ENCODE measurements at places on chromosomes 2 and 18.

- no peak for DNase-seq
These were observed 49.8 kb downstream of the TFPI start for GRCh38 chr2:187504312-187504921.

DNA sequence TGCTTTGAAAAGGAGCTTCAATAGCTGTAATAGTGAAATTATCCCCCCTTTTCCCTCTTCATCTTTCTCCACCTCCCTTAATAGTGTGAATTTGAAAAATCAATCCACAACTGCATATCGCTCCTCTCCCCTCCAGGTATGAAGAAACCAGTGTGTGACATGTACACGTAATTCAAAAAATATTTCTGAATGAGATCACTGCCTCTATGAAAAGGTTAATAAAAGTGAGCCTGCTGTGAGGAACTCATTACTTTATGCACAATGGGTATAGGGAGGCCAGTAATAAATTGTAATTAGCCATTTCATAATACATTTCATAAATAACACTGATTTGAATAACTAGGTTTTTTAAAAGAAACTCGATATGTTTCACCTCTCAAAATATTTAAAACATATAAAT is 209.0 kb upstream of the KYNU start:
- no peak for DNase-seq

DNA sequence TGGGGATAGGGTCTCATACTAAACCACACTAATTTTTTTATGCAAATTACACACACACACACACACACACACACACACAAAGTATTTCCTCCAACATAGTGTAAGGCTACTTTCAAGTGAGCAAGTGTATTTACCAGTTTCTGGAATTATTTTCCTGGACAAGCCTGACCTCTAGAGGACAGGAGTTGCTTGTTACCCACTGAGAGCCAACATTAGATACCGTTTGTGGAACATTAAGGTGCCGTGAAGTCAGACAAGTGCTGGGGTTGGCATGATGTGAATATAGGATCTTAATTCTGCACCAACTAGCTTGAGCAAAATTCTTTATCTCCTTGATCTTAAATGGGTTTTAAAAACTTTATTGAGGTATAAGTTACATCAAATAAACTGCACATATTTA is 39.3 kb upstream of the SERPINB2 start:
- no peak for DNase-seq

DNA sequence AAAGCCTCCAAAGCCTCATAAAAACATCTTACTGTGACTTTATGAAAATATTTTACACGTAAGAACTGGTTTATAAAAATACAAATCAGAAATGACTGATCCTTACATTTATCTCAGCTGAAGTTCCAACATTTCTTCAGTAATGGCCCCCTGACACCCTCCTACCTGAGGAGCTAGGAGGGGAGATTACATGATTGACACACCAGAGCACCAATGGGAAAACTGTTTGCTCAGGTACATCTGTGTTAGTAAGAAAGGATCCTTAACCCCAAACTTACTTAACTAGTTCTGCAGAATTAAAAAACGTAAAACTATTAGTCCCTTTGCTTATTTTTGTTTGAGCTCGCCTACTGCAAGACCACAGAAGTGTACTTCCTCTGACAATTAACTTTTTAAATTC is 27.0 kb downstream of the ENOSF1 start:
- no peak for DNase-seq

- no peak for DNase-seq
These were observed 35.7 kb upstream of the MAT2A start for GRCh38 chr2:85503168-85503850.

DNA sequence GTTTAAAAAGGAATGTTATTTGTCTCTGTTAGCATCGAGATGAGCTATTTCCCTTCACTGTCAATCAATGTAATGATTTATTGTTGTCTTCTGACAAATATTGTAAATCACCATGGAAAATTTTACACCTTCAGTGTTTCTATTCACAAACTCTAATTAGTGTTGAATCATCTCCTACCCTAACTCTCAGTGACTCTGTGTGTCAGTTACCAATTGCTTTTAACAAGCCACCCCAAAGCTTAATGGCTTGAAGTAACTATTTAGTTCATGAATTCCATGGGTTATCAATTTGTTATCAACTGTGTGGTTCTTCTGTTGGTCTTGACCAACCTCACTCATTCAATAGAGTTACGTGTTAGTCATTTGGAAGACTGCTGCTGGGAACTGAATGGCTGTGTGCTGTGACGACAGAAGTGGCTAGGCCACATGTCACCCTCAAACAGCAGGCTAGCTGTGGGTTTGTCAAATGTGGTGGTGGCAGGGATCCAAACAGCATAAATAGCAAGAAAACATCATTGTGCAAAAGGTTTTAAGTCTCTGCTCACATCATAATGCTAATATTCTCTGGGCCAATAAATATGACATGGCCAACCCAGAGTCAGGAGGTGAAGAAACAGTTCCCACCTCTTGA is 910.8 kb upstream of the CDH2 start:
- DNase-seq = no peak

GRCh38 chr2:12807907-12808810 is 91.4 kb downstream of the TRIB2 start:
- no peak for DNase-seq

DNA sequence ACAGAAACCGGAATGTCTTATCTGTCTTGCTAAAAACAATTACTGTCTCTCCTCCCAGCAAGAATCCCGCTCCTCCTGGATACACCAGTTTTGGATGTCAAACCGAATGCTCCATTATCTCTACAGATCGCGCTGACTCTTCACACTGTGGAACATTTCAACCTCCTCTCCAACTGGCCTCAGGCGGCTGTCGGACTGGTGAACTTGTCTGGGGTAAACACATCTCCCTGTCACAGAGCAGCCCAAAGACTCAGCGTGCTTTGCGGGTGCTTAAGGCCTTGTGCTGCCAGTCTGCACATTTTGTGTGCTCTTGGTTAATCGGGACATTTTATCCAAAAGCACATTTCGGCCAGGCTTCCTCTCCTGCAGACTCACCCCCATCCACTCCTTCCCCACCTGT is 173.1 kb downstream of the ICOS start:
- no peak for DNase-seq

DNA sequence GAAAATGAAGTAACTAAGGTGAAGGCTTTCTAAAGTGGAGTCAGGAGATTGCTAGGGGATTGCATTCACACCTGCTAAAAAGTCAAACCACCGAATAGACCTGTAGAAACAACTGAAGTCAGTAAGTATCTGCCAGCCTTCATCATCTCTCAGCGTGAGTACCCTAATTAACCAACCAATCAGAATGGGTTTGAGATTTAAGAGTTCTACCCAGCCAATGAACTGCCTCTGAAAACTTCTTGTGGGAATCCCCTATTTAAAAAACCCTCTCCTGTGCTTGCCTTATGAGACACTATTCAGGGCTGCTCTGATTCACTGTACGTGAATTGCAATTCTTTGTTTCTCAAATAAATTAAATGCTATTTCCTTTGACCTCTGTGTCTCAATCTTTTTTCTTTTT is 3.4 kb upstream of the FAM161A start:
- DNase-seq = no peak

GRCh38 chr2:62217421-62217820 is 21.5 kb downstream of the B3GNT2 start:
- no peak for DNase-seq

DNA sequence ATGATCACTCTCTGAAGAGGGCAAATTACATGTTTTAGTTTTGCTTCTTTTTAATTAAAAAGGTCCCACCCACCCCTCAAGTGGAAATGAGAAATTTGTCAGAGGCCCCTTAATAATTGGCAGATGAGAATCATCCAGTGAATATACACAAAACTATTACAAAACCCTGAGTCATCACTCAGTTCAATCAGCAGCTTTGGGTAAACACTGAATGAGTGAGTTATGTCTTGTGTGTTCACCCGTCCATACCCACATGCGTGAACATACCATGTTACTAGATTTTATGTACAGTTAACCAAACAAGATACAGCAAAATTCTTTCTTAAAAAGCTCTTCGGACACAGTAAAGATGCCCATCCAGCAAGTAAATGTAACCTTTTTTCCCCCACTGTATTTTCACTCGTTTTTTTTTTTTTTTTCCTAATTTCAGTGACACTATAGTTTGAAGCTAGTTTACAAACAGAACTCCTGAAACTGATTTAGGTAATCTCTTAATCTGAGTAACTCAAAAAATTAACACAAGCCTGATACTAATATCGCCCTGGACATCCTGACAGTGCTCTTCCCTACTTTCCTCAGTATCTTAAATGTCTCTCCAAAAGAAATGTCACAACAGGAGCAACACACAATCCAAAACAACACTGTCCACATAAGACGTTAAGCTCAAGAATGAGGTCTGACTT is 1.4 kb downstream of the PSME4 start:
- DNase-seq = no peak

DNA sequence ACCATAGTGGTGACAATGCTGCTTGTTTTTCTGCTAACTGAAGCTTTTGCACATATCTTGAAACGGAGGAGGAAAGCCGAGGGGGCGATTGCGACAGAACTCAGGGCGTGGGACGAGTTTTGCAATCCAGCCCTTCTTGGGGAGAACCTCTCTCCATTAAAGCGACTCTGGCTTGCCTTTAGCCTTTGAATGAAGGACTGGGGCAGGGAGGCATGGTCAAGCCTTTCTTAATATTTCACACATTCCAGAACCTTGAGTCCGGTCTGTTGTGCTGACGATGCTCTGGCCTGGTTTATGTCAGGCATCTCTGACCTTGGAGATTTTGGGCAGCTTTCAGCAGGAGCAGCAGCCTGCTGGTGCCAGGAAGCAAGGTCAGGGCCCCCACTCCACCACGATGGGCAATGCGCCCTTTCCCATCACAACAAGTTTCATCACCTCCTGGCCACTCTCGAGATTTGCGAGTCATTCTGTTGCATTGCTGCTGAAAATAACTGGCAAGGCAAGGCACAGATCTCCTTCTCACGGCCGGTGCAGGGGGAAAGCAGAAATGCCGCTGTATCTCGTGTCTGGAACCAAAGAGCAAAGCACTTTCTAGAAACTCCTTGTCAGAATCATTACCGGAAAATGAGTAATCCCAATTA is 10.8 kb downstream of the EMILIN2 start:
- no peak for DNase-seq

GRCh38 chr2:184577743-184578142 is 20.6 kb upstream of the ZNF804A start:
- no peak for DNase-seq

DNA sequence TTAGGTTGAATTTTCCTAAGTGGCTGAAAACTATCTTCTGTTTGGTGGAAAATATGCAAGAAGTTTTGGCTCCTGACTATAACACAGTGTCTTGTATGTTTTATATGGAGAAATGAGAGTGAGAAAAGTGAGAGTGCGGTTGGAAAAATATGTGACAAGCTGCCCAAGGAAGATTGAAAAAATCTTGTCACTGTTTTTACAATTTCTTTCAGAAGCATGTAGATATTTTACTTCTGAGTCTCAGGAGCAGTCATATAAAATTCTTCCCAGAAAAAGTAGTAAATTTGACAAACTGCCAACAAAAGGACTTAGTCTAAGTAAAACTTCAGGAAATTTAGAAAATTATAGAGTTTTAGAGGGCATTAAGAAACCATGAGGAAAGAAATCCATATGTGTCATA is 19.4 kb upstream of the RMND5A start:
- DNase-seq = no peak

- peak; percentile 3 for DNase-seq
These were observed 791.3 kb upstream of the CHAC2 start for GRCh38 chr2:52976143-52976949.

DNA sequence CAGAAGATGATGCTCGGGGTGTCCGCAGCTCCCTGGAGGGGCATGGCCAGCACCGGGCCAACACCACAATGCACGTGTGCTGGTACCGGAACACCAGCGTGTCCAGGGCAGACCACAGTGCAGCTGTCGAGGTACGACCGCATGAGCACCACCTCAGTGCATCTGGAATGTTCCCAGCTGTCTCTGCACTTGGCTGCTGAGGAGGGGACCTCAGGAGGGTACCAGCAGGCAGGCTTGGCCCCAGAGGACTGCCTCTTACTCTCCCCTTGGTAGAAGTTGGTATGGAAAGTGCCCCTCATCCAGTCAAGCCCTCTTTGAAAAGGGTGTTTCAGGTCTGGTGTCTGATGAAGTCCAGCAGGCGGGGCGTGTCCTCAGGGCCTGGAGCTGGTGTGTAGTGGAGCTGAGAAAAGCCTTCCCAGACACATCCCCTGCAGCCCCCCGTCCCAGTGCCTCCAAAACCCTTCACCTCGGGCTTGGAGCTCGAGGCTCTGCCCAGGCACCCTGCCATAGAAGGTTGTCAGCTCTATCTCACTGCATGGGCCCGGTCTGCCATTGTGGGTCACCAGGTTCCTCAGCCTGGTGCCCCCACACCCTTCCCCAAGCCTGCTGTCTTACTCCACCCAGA is 16.7 kb downstream of the STK25 start:
- no peak for DNase-seq

GRCh38 chr18:62717169-62717924 is 2.0 kb downstream of the PHLPP1 start:
- peak; percentile 34 for DNase-seq

DNA sequence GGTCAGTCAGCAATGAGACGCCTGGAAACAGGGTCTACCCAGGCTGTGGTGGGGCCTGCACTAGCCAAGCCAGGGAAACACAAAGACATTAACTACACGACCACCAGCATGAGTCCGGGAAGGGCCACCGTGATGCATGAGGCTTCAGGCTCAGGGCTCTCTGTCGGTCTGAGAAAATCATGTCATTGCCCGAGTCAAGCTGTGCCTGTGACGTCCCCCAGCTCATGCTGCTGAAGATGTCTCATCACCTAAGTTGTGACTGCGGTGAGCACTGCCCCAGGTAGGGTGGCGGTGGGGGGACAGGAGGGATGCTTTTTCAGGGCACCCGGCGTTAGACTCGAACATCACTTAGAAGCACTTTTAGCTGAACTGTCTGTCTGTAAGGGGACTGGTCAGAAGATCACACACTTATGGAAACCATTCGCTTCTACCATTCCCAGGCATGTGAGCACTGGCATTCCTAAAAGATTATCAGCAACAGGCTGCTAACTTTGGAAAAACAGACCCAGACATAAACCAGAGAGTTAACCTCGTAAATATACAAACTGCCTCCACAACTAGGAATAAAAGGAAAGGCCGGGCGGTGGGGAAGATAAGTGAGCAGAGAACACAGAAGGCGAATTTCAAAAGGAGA is 234.5 kb downstream of the HDAC4 start:
- peak; percentile 60 for DNase-seq

DNA sequence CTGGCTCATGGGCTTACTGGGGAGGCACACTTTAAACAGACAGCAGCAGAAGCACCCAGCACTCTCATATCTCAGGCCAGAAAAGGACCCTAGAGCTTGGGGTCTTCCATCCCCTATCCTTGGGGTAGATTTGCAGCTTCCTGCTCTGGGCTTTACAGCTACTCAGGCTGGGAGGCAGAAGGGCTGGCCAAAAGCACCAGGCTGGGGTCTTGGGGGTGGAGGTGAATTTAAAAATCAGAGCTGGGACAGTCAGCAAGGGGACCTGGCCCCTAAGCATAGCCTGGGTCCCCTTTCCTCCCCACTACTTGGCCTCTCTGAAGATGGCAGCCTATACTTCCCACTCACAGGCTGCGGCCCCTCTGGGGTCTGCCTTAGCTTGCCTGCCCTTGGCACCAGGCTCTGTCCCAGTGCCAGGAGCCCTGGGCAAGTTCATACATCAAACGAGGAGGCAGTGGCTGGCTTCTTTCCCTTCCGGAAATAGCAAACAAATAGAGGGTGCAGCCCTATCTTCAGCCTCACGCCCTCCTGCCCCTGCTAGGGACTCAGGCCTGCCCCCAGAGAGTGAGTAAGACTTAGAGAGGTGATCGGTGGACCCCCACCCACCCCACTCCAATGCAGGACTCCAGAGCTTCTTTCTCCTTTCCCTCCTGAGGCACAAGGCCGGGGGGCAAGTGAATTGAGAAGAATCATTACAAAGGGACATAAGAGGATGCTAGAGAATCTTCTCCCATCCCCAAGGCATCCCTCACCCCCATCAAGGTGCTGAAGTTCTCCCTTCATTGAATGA is 26.0 kb upstream of the TNS1 start:
- no peak for DNase-seq

Measured in posterior cingulate gyrus (tissue), 11 donors.